ENCODE measurements at places on chromosomes 6 and 20.

- DNase-seq: no peak
Measured at GRCh38 chr6:107624541-107624940, 134.6 kb downstream of the SOBP start.

- DNase-seq: no peak
Measured at GRCh38 chr20:20603339-20603990, 109.0 kb downstream of the RALGAPA2 start.

DNA sequence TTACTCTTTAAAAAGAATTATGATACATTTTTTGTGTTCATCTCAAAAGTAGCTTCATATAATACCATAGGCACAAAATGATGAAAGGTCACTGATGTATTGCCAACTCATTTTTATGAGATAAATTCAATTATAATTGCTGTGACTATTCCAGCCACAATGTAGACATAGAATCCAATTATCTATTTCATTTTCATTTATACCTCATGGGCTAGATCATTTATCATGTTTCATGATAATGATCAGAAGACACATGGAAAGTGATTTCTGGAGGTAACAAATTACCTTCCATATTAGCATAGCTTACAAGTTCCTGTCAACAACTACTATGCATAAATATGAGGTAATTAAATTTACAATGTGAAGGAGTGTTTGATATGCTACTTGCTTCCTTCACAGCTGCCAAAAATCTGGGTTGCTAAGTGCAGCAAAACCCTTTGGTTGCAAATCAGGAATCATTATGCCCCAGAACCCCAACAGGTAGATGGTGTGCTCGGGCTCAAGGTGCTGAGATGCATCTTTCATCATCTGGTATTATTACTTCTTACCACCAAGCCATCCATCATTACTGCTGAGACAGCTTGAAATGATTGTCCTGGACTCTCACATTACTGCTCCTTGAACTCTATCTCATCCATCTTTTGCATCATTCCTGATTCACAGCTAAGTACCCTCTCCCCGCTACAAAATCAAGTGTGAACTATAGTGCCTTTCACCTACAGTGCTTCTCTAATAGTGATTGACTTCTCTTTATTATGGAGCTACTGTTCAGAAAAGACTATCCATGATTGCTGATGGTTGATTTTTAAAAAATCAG lies 306.0 kb upstream of the THEMIS start:
- DNase-seq: no peak

DNA sequence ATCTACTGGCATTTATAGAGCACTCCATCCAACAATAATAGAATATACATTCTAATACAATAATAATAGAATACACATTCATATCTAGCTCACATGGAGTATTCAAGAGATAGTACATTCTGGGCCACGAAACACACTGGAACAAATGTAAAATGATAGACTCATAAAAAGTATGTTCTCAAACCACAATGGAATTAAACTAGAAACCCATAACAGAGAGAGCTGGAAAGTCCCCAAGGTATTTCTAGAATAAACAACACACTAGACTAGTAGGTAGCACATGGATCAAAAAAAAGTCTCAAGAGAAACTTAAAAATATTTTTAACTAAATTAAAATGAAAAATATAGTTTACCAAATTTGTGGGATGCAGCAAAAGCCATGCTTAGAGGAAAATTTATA lies 9.1 kb upstream of the TP53TG5 start:
- DNase-seq: no peak

DNA sequence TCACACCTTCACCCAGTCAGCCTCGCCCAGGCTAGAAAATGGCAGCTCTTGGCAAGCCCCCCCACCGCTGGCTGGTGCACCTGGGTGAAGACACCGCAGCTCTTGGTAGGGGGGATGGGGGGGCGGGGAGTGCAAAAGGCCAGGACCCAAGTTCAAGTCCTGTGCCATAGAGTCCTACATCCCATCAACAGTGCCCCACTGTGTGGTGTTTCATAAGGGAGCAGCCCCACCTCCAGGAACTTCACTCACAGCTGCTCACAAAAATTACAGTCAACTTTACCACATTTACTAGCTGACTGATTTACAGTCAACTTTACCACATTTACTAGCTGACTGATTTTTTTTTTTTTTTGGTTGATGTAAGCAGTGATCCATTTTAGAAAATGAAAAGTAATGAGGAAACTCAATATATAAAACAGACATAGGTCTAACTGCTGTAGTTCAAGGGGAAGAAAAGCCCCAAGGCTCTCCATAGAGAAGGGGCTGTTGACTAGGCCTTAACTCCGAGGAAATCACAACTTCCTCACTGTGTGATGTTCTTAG lies 208.9 kb upstream of the SNX9 start:
- no peak for DNase-seq

DNA sequence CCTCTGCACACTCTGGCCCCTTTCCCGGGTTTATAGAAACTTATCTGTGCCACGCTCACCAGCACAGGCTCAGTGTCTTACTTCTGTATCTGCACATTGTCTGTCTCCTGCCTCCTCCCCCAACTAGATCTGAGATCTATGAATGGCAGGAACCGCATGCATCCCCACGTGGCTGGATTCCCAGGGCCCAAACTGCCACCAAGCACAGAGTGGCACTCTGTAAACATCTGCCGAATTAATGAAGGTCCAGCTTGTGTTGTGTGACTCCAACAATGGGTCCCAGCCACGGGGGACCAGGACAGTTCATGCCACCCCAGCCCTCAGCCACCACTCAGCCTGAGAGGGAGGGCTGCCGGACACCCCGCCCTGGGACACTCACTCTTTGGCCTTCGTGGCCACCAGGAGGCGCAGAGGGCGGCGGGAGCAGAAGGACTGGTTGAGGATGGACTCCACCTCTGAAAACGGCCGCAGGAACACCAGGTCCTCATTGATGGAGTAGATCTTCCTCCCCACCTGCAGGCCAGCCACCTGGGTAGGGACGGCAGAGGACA lies 171.1 kb downstream of the PREX1 start:
- no peak for DNase-seq

DNA sequence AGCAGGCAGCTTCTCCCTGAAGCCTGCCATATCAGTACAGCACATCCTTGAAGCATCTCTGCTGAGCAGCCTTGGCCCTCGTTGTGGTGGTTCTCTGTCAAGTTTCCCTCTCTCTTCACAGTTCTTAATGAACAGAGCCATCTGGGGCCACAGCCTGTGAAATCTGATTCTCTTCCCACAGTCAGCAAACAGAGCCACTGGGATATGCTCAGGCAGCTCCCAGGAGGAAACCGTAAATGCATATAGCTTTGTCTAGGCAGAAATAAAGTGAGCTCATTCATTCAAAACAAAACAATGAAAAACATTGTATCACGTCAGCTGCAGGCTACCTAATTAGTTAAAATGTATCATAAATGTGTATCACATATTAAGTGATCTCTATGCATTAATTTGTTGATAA lies 80.3 kb downstream of the TBC1D7 start:
- DNase-seq: no peak

GRCh38 chr6:20483887-20484497 lies 50.3 kb upstream of the CDKAL1 start:
- DNase-seq: no peak

GRCh38 chr6:17986656-17987446 lies 584 bp downstream of the KIF13A start:
- peak; percentile 50 for DNase-seq

GRCh38 chr6:35181933-35182612 lies 31.7 kb upstream of the SCUBE3 start:
- DNase-seq: no peak

DNA sequence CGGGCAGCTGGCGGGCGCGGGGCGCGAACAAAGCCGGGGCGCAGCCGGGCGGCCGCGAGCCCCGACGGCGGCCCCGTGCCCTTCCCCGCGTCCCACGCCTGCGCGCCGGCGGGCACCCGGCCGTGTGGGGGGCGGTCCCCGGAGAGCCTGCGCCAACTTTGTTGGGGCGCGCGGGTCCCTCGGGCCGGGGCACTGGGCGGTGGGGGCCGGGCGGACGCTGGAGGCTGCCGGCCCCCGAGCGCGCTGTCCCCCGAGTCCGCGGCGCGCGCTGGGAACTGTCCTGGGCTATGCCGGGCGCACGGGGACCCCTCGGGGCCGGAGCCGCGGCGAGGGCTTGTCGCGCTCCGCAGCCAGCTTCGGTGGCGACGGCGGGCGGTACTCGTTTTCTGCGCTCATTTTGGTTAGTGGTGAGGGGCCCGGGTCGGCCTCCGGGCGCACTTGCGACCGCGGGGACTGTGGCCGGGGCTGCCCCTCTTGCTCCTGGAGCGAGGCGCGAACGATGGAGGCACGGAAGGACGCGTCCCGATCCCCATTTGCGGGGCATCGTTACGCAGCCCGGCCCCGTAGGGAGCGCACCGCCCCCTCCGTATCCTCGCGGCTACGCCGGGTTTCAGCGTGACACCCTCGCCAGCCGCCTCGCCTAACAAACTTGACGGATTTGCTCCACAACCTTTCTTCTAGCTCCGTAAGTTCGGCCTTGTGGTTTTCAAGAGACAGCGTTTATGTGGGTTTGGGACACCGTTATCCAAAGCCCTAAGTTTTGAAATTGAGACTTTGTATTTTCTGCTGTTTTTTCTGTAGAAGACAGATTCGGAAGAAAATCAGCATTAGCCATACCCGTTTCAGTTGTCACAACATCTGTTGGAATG lies 622 bp downstream of the SS18L1 start:
- DNase-seq: peak; percentile 42

All from memory B cell (primary cell).